Activated T-helper 1 cell treated with anti-CD3 and anti-CD28 coated beads, Interleukin-2, amount 50 U/mL, for 16 hours (primary cell): ENCODE measurements at places on chromosomes 1 and 21.

DNA sequence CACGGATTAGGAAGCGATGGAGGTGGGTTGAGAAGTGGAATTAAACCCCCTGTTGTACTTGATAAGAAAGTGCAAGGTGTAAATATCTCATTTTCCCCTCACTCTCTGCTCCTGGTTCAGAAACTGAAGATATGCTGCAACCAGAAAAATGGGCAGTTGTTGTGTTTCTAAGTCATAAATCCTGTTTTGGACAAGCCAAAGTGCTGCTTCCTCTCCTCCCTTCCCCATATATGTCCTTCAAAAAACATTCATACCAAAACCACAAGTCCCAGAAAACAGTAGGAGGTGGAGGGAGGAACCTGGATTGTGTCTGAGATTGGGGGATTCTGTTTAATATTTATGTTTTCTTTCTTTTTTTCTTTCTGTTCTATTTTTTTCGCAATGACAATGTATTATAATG, 13.6 kb upstream of the ZNF362 start:
- DNase-seq, result no peak

DNA sequence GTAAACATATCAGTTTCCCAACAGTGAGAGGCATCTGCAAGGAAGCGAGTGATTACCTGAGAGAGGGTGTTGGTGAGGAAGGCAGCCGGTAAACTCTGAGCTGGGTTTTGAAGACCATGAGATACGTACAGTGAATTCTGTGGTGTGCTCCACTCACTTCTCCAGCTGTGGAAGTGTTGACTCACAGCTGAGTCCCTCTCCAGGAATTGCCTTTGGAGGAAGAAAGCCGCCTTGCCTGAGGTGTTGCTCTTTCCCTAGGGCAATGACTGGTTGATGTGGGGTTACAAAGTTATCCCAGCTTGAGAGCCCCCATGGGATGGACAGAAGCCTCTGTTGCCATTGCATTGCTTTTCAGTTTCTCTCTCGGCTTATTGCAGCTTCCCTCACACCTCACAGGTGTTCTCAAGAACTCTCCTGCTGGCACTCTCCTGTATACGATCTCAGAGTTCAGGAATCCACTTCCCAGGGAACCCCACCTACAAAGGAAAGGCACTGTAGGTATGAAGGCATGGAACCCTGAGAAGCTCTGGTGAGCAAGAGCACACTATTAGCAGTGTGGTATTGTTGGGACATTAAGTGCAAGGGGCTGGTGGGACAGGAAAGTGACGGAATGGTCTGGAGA, 10.8 kb downstream of the NHLH1 start:
- no peak for DNase-seq

DNA sequence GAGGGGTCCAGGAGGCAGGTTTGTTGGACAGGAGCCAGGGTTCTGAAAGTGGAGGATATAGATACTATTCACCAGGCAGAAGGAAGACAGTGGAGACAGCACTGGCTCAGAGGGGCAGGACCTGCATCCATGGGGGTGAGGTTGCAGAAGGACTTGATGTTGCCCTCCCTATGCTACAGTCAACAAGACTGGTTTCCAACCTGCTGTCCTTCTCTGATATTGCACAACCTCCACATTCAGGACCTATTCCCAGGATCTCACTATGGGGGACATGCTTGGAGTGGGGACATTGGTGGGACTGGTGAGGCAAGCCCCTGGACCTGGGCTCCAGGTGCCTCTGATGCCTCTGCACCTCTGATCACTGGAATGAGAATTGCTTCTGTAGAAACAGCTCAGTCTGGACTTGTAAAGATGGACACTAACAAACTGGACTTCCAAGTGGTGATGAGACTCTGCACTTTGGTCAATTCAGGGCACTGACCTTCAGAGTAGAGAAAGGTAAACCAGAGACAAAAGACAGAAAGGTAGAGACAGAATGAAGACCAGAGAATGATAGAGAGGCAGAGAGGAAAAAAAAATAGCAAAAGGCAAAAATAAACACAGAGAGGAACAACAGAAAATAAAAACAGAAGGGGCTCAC, 1.6 kb downstream of the SMCP start:
- DNase-seq, result no peak

DNA sequence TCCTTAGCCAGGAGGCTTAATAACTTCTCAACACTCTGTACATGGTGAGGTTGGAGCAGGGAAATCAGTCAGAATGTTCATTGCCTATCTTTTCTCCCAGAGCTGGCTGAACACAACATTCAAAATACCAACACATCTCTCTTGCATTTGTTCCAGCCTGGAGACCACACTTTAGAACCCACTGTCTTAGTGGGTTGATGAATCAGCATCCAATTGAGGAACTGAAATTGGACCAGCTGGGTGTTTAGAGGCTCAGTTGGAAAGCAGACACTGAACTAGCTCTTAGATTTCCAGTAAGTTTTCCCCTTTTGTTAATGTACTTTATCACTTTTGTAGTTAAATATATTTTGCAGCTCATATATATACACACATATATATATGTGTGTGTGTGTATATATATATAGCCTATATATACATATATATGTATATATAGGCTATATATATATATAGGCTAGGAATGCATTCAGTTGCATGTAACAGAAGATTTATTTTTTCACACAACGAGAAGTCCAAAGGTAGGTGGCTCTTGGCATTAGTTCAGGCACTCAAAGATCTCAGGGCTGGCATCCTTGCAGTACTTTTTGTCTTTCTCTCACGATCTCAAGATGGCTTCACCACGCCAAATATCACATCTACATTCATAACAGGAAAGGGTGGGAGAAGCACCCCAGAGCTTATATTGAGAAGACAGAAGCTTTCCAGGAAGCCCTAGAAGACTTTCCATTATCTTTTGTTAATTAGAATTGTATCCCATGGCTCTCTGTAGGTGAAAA, 35.0 kb upstream of the HUNK start:
- DNase-seq, result no peak

DNA sequence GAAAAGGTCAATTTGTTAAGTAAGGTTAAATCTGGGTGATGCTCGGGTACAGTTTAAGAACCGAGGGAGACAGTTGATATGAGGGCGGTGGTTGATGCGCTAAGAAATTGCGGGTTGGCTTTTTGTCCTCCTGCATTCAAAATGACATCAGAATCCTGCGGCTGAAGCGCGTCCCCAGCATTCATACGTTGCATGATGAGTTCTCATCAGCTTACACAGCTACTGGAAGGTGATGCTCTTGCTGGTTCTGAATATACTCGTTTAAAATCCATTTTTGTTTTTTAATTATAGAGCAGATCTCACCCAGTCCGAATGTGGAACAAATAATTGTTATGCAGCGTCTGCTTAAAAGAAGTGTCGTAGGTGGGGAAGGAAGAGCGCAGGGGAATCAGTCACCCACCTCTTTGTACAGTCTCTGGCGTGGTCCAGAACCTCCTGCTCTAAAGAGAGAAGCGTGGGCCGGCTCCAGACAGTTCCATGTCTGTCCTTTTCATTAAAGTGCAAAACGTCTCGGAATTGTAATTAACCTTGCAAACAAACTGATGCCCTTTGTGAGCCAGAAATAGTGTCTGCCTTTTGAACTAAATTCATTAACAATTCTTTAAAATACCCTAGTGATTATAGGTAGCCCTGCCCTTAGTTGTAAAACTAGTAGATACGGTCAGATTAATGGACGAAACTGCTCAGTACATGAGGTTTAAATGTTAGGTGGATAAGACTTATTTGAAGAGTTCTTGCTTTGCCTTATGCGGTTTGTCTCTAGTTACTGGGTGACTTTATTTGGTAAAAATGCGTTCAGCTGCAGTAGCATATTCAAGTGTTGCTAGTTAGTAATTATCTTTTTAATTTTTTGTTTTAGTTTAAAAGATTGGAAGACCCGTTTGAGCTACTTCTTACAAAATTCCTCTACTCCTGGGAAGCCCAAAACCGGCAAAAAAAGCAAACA, 741 bp downstream of the RGS2 start:
- peak; percentile 13 for DNase-seq

DNA sequence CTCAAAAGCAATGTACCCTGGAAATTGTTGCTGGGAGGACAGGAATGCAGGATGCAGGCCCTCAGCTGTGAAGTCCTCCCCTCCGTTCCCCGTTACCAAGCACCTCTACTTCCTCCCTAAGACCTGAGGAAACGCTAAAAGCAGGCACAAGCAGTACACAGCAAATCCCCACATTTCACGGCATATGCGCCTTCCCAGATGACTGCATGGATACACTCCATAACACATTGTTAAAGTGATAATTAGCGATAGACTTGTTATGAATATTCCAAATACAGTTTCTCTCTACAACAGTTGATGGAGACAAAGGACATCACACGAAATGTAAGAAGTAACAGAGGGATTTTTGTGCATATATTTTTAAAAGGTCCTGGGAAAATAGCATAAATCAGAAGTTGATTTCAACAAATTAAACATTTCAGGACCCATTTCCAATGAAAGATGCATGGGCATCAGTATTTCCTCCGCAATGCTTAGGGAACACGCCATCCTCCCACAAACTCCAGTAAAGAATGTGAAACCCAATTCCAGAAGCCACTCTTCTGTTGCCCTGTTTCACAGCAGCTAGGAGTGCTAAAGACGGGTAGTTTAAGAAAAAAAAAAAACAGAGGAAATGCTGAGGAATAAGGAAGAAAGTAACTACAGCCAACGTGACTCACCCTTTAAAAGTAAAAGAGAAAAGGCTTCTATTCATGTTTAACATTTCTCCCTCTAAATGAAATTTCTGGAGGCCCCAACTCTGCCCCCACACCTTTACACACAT, 75.5 kb downstream of the HIVEP3 start:
- no peak for DNase-seq

GRCh38 chr1:40161888-40162397, 756 bp downstream of the RLF start:
- no peak for DNase-seq

DNA sequence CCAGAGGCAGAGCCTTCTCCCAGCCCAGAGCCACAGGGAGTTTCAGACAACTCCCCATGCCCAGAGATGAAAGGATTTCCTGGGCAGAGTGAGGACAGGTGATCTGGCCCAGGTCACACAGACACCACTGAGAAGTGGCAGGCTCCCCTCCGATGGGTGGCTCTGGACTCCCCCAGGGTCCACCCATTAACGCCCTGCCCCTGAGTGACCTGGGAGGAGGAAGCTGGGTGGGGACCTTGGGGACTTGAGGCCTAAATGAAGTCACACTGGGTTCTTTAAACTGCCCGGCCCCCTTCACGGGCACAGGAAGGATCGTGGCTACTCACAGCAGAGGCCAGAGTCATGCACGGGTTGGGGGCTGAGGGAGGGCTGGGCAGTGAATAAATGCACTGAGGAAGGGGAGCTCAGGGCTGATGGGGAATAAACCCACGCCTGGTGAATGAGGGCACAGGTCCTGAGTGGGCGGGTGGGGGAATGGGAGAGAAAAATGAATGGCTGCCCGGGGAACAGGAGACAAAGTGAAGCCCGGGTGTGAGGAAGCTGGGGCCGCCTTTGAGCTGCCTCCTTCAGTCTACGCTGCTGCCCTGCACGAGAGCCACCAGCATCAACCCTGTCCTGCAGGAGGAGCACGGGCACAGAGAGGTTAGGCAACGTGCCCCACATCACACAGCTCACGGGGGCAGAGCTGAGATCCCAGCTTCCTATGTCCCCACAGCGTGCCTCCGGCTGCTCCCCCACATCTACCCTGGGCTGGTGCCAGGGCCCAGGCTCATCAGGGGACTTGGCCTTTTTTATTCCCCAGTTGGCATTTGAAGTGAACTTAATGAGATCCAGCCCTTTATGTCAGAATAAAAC, 404.3 kb downstream of the MATN1 start:
- no peak for DNase-seq

DNA sequence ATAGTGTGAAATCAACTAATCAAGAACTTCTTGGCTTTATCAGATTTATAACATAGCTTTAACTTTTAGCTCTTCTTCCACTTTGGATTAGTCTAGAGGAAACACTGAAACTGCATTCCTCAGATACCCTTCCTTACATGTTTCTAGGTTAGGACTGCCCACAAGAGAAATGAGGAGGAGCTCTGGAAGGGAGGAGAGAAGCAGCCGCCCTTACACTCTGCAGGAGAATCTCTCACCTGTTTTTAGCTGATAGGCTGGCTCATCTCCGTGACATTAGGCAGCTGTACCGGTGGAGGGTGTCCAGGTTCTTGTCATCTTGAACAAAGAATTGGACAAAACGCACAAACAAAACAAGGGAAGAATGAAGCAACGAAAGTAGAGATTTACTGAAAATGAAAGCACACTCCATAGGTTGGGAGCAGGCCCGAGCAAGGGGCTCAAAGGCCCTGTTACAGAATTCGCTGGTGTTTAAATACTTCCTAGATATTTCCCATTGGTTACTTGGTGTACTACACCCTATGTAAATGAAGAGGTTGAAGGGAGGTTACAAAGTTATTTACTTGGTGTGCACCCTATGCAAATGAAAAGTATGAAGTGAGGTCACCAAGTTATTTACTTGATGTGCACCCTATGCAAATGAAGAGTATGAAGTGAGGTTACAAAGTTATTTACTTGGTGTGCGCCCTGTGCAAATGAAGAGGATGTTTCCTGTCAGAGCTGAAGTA, 524.9 kb upstream of the CHRM3 start:
- no peak for DNase-seq

DNA sequence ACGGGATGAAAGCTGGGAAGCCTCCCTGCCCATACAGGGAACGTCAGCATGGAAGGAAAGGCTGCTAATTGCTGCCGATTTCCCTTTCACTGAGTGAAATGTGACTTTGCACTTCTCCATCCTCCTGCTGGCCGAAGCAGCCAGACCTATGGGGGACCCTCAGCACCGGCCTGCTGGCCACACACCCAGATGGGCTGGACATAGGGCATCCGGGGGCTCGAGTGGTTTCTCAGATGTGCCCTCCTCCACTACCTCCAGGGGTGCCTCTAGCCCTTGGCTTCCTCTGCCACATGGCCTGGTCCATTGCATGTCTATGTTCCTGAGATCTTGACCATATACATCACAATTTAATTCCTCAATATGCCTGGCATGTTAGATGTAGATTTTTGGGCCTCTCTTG, 79.7 kb downstream of the LRRN2 start:
- DNase-seq, result no peak

- DNase-seq, result no peak
These were observed 245.4 kb downstream of the PBX1 start for GRCh38 chr1:164804366-164804765.

GRCh38 chr1:29504196-29504595, 267.9 kb downstream of the PTPRU start:
- DNase-seq, result no peak

GRCh38 chr1:214272964-214273533, 7.9 kb upstream of the SMYD2 start:
- DNase-seq, result no peak

GRCh38 chr1:200908191-200908868, 13.6 kb downstream of the INAVA start:
- no peak for DNase-seq

GRCh38 chr1:59229138-59229537, 67.8 kb upstream of the FGGY start:
- no peak for DNase-seq

GRCh38 chr1:53104289-53104913, 38.0 kb downstream of the SLC1A7 start:
- no peak for DNase-seq

GRCh38 chr1:185144233-185144632, 12.5 kb downstream of the TRMT1L start:
- no peak for DNase-seq

GRCh38 chr1:209305221-209305954, 278.1 kb upstream of the CAMK1G start:
- DNase-seq, result no peak
